NCI-H146 (cell line): ENCODE measurements at places on chromosomes 3 and 15.

DNA sequence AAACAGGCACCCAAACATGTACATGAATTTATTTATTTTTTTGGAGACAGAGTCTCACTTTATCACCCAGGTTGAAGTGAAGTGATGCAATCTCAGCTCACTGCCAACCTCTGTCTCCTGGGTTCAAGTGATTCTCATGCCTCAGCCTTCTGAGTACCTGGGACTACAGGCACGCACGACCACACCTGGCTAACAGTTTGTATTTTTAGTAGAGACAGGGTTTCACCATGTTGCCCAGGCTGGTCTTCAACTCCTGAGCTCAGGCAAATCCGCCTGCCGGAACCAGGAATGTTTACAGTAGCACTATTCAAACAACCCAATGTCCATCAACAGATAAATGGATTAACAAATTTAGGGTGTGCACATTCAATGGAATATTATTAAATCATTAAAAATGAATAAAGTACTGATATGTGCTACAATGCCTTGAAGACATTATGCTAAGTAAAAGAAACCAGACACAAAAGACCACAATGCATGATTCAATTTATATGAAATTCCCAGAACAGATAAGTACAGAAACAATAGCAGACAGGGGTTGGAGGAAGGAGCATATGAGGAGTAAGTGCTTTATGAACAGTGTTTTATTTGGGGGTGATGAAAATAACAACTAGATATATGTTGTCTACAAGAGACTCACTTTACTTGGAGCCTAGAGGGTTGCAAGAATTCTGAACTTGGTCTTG lies 1.3 kb downstream of the LEO1 start:
- DNase-seq: peak; percentile 6

DNA sequence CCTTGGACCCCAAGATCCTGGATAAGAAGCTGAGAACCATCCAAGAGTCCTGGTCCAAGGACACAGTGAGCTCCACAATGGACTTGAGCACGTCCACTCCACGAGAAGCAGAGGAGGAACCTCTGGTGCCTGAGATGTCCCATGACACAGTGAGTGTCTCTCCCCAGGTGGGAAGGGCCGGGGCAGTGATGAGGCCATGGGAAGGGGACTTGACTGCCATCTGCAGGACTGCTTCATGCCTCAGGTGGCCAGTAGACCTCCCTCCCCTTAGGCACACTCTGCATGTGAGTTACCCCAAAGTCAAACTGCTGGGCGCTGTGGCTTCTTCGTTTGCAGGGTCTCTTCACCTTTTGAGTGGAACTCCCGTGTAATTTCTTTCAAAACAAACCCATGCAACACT lies 59.7 kb downstream of the CCDC33 start:
- DNase-seq: peak; percentile 9

DNA sequence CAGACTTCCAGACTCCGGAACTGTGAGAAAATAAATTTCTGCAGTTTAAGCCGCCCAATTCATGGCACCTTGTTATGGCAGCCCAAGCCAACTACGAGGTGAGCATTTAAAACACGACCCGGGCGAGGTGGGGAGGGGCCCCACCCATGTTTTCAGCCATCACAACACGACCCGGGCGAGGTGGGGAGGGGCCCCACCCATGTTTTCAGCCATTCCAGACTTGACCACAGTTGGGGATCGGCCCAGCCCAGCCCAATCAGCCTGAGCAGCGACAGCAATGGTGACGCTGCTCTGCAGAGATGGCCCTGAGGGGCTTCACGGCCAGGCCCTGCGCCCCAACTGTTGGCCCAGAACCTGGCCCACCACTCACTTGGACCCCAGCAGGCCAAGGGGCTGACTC lies 93.1 kb downstream of the ATP10A start:
- DNase-seq: no peak

DNA sequence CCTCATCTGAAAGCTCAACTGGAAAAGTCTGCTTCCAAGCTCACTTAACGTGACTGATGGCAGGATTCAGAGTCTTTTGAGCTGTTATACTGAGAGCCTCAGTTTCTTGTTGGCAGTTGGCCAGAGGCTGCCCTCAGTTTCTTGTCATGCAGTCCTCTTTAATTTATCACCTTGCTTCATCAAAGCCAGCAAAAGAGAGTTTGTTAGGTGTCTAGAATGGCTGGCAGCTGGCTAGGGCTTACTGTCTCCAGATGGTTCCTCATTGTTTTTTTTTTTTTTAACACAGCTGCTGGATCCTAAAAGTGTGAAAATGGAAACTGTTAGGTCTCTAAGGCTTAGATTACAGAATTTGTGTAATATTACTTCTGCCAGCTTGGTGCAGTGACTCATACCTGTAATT lies 310.6 kb downstream of the PDCD6IP start:
- no peak for DNase-seq

DNA sequence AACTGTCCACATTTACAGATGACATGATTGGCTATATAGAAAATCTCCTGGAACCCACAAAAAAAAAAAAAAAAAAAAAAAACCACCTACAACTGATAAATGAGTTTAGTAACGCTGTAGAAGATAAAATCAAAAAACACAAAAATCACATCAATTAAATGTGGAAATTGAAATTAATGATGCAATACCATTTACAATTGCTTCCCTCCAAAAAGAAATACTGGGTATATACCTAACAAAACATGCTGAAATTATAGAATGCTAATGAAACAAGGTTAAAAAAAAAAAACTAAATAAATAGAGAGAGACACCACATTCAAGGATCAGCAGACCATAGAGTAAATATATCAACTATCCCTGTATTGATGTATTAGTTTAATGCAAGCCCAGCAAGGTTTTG lies 215.7 kb downstream of the ULK4 start:
- DNase-seq: no peak

DNA sequence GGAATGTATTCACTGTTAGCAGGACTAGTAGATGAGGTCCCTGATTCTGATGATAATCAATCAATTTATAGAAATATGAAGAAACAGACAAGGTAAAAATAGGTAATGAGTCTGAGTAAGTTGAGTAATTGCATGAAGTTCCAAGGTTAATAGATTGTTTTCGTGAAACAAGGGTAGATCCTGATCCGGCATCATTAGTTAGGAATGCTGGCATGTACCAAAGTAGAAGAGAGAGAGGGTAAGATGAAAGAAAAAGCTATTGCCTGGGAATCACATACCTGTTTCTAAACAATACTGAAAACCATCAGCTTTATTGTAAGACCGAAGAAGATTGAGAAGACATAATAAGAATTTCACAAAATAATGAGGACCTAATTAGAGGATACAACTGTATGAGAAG lies 118.1 kb upstream of the ARPP21 start:
- DNase-seq: no peak

GRCh38 chr15:66772604-66773128 lies 70.6 kb downstream of the SMAD6 start:
- no peak for DNase-seq

DNA sequence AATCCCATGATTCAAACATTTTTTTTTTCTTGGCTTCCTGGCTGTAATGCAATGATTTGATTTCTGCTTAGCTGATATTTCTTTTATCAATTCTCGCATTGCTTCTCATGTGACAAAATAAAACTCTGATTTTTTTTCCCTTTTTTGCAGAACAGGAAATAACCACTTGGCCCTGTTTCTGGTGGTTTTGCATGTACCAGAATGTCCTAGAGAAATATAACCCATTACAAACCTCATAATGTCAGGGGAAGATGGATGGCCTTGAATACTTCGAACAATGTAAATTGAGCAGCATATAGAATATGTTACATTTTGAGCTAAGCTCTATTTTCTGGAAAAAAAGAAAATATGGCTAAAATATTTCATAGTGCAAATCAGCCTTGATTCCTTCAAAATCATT lies 275.6 kb downstream of the RAP2B start:
- no peak for DNase-seq

DNA sequence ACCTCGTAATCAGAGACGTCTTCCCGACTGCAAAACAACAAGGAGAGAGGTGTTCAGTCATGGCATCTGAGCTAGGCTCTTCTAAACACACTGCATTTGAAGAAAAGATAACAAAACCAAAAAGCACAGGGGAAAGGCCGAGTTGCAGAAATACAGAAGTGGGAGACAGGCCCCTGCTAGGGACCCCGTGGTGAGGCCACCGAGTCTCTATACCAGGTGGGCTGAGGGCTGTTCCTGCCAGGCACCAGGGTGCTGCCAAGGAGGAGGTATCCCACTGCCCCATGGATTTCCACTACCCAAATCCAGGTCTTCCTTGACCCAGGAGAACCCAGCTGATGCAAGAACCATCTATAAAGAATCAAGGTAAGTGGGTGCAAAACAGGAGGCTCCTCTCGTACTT lies 31.1 kb downstream of the RAB6B start:
- no peak for DNase-seq

GRCh38 chr3:150225986-150226385 lies 182.1 kb upstream of the TSC22D2 start:
- no peak for DNase-seq

DNA sequence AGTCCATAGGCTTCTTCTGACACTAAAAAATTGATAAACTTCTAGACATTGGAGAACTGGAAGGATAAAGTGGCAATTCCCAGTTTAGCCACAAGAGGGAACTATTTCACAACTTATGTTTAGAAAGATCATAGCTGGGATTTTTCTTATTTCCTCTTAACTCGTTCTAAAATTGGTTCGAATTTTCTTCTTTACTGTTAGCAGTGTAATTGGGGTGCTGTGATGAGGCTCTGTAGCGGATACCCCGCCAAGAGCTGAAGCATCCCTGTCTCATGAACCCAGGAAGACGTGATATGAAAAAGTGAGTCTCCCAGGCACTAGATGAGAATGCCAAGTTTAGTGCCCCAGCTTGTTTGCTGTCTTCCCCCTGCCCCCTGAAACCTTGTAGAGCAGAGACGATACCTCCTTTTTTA lies 85.1 kb downstream of the PDCD6IP start:
- peak; percentile 10 for DNase-seq

DNA sequence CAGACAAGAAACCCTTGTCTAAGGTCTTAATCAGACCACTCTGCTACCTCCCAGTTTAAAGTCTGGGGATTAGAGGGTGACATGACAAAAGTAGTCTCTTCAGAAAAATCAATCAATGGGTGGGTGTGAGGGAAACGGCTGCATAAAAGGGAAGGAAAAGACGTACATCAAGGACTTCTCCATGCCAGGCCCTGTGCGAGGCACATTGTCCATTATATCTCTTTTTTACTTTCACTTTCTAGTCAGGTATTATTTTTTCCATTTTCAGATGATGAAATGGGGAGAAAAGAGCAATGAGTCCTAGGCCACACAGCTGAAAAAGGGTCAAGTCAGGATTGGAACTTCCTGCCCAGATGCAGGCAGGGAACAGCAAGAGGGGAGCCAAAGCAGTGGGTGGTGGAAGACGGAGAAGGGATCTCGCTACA lies 4.6 kb upstream of the CX3CR1 start:
- no peak for DNase-seq

GRCh38 chr3:29594261-29594660 lies 313.4 kb downstream of the RBMS3 start:
- DNase-seq: no peak

DNA sequence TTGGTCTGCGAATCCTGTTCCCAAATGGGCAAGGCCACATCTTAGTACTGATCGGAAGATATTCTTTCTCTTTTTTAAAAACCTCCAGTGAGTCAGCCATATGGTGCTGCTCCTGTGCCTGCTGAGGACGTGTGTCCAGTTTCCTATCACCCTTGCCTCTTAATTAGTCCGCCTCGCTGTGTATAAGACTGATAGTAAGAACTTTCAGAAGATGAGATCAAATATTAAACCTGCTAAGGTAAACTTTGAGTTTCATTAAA lies 612 bp downstream of the UBA5 start:
- DNase-seq: no peak

GRCh38 chr3:183534249-183534648 lies 21.3 kb downstream of the KLHL6 start:
- DNase-seq: no peak

DNA sequence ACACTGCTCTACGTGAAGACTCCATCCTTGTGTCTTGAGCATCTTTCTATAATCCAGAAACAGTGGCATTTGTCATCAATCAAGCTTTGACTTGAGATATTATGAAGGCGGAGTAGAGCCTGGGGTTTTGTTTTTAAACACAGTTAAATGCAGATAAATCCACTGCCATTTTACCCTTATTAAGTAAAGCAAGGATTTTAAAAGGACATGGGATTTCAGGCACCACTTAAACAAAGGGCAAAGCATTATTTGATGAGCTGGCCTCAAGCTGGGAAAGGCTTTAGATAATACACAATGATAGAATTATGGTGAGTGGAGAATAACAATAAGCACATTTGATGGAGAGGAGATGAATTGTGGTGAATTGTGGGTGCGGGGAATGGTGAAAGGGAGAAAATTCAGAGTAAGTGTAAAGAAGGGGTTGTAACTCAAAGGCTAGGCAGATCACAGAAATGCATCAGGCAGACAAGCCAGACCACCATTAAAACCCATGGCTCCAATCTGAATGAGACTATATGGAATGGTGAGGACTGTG lies 54.9 kb upstream of the GLCE start:
- peak; percentile 12 for DNase-seq

- DNase-seq: no peak
These were observed 135.6 kb upstream of the STAC start for GRCh38 chr3:36244728-36245127.

- no peak for DNase-seq
These were observed 124.7 kb downstream of the WNT5A start for GRCh38 chr3:55362210-55362960.

DNA sequence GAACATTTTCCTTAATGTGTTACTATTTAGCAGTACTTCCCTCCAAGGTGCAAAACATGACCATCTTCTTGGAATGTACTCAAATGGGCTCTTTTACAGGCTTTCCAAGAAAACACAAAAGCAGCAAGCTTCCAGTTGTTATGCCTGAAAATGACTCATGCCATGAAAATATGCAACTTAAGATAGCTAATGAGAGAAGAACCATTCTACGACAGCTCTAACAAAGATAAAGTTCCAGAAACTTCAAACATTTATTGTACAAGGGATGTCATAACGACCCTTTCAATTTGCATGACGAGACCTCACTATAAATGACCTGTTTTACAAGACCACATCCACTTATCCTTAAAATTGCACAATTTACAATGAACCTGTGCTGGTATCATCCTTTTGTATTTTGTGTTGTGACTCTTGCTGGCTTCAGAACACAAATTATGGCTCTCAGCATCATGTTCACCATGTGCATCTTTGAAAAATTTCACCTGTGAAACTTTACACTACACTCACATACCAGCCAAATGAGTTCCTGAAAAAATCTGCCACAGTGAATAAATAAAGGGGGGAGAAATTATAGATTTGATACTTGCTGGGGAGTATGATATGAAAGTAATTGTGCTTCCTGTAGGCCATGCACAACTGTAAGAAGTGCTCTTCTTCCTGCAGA lies 433.7 kb downstream of the MAGI1 start:
- no peak for DNase-seq

GRCh38 chr3:38986901-38987300 lies 64.8 kb downstream of the SCN11A start:
- DNase-seq: no peak

GRCh38 chr15:99546441-99547100 lies 19.2 kb upstream of the MEF2A start:
- DNase-seq: peak; percentile 34
